AG09319 (cell line): ENCODE measurements at places on chromosomes 3 and 15.
A peak's percentile ranks its signal among the peaks of the same experiment; 100 is the strongest.

GRCh38 chr15:72865486-72865885 is 81.9 kb upstream of the ADPGK start:
- no peak for DNase-seq

- DNase-seq = peak; percentile 8
Measured at GRCh38 chr3:78754066-78754743, 1013.6 kb downstream of the ROBO1 start.

- DNase-seq = no peak
Measured at GRCh38 chr3:128863560-128863959, 15.9 kb upstream of the ACAD9 start.

DNA sequence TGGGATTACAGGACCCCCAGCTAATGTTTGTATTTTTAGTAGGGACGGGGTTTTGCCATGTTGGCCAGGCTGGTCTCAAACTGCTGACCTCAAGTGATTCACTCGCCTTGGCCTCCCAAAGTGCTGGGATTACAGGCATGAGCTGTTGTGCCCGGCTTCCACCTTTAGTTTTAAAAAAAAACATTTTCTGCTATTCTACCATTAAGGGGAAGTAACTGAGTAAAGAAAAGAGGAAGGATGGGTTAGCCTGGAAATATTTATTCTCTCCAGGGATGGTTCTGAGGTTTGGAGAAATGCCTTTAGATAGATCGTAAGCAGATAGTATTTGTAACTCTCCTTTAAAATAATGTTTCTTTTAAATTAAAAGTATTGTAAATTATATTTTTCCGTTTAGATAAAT is 3.1 kb downstream of the AP4E1 start:
- no peak for DNase-seq

GRCh38 chr3:139020868-139021234 is at the start of gene PRR23B:
PRR23B (minus strand) TSS chr3:139020926; CDS start chr3:139020661, 265 bp downstream.
- no peak for DNase-seq

DNA sequence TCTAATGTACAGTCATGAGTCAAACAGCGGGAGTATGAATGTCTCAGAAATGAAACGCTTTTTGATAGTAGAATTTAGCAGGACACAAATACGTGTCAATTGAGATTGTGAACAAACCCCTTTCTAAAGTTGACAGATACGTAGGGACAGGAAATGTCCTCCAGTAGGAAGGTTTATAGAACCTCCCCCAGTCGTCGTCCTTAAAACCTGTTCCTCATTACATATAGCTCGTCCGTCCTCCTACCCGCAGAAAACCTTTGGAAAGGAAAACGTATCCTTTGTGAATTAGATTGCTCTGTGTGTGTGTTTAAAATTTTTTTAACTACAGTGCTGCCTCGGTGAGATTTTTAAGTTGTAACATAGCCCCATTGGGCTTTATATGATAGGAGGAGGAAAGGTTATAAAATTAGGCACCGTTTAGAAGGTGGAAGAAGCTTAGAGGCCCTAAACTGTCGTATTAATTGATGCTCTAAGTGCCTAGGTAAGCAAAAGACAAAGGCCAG is 4.1 kb downstream of the UBE2E1 start:
- no peak for DNase-seq

DNA sequence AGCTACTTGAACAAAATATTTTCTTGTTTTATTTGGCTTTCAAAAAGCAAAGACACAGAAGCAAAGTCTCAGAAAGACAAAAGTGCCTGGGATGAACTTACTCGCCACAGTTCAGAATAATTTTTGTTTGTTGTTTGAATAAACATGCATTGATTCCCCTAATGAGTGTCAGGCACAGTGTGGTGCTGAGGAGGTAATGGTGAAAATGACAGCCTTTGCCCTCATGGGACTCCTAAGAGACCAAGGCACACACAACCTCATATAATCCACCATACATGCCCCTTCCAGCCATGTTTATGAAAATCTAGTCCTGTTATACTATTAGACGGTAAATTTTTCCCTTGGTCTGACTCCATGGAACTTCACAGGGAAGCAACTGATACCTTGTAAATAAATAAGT is 2.5 kb downstream of the GOLIM4 start:
- DNase-seq = no peak

GRCh38 chr3:111979434-111980038 is 710 bp downstream of the ABHD10 start:
- no peak for DNase-seq

- DNase-seq = no peak
Measured at GRCh38 chr3:44958386-44958785, 17.6 kb downstream of the ZDHHC3 start.

DNA sequence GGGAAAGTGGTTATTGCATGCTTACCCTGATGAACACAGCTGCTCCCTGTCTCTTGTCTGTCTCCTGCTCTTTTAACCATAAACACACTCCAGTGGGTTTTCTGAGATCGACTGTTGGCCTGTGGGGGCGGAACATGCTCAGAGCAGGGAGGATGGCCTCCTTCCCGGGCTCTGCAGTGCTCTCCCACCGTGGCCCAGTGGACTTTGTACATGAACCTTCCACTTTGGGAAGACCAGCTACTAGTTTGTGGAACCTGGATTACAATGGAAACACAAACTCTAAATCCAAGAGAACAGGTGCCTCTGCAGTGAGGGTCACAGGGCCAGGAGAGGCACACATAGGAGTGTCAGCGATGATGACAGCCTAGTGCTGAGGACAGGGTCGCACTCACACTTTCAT is 56.5 kb downstream of the KLF13 start:
- DNase-seq = no peak

DNA sequence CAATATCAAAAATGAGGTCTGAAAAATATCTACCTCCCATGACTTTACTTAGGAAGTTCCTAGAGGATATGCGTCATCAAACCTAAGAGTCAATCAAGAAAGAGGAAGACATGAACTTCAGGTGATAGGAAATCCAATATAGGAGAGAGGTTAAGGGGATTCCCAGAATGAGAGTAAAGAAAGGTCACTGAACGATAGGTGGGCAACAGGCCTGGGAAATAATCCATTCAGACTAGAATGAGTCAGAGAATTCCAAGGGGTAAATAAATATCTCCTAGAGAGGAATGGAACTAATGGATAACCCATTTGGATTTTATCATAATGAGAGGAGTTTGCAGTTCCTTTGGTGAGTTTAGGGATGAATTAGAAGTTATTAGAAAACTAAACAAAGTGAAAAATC is 131.1 kb upstream of the NUDT16 start:
- DNase-seq = no peak

- no peak for DNase-seq
Measured at GRCh38 chr15:62953021-62953420, 89.5 kb upstream of the TPM1 start.

DNA sequence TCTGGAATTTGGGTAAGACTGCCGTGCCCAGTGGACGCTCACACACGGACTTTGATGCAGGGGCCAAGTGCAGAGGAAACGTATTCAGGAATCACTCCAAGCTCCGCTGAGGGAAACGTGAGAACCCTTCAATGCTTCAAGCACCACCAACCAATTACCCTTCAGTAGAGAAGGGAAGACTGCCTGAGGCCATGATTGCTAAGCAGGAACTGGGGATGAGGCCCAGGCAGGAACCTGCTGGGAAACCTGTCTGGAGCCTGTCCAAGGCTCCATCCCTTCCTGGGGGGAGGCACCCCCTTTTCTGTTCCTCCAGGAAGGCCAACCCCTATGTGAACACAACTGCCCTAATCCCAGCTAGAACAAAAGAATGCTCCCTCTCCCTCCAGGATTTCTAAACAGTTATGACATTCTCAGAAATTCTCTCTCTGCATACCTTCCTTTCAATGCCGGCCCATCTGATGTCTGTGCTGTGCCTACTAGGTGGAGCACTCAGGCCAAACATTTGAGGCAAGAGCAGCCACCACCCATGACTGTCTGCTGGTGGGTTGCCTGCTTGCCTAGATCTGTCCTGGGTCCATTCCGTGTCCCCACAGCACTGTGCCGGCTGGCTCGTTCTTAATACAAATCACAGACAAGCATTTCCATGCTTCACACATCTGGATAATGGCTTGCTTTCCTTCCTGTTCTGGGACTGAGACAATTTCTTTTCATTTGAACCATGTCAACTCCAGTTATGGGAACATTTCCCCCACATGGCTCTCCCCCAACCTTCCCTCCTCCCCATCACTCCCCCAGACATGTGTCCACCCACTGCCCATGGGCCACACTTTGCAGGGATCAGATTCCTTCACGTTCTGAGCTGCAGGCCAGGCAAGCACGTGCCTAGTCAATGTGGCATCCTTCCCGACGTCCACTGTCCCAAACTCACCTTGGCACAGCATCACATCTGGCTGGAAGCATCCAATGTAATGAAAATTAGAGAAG is 149.4 kb downstream of the ADAMTS17 start:
- DNase-seq = no peak

- DNase-seq = no peak
Measured at GRCh38 chr15:62241135-62241770, 76.2 kb upstream of the C2CD4B start.

- no peak for DNase-seq
Measured at GRCh38 chr3:124107104-124107890, 115.4 kb upstream of the ROPN1 start.

- no peak for DNase-seq
Measured at GRCh38 chr15:32941823-32942222, 224.0 kb downstream of the GREM1 start.

GRCh38 chr15:36884936-36885635 is 215.3 kb downstream of the MEIS2 start:
- DNase-seq = no peak

DNA sequence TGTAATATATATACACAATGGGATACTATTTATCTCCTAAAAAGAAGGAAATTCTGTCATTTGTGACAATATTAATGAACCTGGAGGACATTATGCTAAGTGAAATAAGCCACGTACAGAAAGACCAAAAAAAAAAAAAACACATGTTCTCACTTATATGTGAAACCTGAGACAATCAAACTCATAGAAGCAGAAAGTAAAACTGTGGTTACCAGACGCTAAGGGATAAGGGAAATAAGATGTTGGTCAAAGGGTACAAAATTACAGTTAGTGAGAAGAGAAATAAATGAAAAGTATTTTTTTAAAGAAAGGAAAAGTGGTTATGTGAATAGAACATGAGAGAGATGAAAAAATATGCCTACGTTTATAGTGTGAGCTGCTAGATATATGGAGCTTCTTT is 101.1 kb downstream of the CPNE4 start:
- DNase-seq = no peak

DNA sequence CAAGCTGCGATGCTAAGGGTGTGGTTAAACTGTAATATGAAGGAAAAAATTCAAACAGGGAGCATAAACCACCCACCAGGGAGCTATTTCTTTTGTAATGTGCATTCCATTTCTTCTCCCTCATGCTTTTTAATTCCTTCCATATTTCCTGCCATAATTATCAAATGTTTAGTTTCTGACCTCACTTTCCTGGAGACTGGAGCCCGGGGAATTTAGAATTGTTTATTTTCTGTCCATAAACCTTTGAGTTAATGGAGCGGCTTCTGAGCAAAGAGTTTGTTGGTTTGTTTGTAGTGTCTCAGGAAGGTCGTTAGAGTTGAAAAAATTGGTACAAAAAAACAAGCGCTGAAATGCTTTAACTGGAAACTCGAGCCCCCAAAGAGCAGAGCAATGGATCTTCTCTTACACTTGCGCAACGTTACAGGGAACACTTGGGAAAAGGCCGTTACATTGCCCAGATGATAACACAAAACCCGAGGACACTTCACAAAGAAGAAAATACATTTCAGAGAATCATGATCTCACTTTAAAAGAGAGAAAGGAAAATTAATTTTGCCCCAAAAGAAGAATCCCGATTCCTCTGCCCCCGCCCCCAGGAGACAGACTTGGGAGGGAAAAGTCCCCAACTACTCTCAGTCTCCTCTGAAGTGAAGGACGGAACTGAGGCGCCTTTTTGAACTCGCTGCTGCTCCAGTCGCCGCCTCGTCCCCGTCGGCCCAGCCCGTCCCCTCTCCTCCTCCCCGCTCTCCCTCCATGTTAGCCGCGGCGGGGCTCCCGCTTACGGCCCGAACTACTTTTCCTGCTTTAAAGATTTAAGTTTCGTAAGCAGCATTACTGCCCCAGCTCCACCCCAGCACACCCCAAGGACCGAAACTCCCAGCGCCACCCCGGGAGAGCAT is 842 bp downstream of the FSTL1 start:
- no peak for DNase-seq

GRCh38 chr3:113277414-113277813 is 66.1 kb downstream of the BOC start:
- no peak for DNase-seq

DNA sequence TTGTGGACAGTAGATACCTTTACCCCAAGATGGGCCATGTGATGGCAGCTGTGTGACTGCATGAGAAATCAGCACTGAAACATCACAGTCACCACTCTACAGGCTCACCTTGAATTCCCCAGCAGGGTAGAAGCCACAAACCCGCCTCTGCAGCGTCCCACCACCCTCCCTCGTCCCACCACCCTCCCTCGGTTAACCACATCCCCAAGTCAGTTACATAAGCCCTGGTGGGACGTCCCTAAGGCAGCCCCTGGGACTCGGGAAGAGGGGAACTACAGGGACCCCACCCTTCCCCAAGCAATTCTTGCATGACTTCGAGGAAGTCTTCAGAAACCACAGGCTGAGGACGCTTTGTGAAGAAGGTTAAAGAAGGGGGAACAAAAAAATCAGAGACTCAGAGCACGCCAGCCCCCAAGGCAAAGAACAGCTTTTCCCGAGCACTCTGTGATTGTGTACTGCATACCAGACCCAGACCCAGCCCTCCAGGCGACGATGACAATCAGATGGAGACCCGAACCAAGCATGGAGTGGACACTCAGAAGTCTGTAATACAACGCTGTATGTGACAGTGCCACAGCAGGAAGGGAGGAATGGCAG is 60.5 kb downstream of the SH3BP5 start:
- no peak for DNase-seq

- DNase-seq = no peak
Measured at GRCh38 chr15:68642491-68642845, 63.7 kb downstream of the CORO2B start.

DNA sequence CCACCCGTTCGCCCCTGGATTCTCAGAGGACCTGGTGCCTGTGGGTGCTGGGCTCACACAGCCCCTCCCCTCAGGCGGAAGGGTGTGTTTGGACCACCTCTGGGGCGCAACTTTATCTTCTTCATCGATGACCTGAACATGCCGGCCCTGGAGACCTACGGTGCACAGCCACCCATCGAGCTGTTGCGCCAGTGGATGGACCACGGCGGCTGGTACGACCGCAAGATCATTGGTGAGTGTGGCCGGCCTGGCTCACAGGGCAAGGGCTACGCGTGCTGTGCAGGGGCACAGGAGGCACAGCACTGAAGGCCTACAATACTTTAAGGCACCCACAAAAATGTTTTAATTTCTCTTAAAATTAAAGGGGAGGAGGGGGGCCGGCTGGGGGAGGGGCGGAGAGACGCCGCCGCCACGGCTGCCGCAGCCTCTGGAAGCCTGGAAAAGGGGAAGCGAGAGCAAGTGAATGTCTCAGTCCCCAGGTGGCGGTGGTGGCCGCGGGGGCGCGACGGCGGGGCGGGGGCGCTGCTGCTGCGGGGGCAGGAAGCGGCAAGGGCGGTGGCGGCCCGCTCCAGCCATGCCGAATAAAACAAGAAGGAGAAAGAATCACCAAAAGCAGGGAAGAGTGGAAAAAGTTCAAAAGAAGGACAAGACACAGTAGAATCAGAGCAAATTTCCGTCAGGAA is 56.8 kb downstream of the DNAH1 start:
- DNase-seq = no peak

- DNase-seq = no peak
Measured at GRCh38 chr3:132652640-132653270, 6.9 kb downstream of the ACAD11 start.
